ENCODE measurements at places on chromosomes 5 and 9.

- DNase-seq: no peak
Observed at GRCh38 chr9:4743131-4743875, 2.3 kb upstream of the AK3 start.

DNA sequence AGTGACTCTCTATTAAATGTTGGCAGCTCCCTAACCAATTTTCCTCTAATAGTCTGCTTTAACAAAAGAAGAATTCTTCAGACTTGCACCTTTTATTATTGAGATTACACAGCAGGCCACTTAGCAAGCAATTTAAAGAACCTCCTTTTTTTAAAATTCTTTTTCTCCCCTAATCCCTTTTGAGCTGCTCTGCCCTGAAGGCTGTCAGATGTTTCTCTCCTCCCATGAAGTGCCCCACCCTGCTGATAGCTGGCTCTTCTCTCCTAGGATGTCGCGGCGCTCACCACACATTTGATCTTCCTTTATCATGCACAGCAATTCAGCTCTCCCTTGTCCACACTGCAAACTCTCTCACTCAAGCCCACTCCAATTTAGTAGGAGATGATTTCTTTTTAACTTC, 1471.1 kb upstream of the ACO1 start:
- no peak for DNase-seq

DNA sequence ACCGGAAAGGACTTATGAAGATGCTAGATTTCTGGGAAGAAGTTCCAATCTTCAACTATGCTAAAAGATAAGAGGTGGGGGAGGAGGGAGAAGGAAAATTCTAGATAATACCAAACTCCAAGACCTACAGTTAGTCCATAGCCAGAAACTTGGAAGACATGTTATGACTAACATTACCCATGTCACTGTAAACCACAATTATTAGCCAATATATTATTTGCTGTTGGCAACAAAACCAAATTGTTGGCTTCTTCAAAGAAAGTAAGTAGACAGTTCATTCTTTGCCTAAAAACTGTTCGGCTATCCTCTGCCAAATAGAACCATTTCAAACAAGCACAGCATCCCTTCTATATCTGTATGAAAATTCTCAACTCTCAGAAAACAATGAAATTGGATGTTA, 25.1 kb downstream of the PRLR start:
- DNase-seq: no peak

DNA sequence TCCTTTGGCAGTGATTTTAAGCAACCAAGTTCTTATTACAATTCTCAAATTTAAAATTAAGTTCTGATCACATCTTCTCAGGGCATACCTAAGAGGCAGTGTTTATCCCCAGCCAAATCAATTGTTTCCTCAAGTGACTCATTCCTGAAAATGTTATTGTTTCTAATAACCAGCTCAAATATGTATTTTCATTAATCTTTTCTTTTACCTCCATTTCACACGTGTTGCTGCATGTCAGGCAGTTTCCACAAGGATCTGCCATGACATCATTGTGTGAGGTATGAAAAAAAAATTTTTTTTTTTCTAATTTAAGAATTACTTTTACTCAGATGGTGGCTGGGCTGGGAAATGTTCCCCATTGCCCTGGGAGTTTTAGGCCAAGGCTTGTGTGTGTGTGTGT, 113.0 kb upstream of the NTRK2 start:
- DNase-seq: no peak

GRCh38 chr5:136560126-136560525, 194.8 kb upstream of the TRPC7 start:
- DNase-seq: no peak

- DNase-seq: no peak
Observed at GRCh38 chr5:52807723-52808122, 20.0 kb downstream of the ITGA1 start.

- no peak for DNase-seq
Observed at GRCh38 chr9:127633216-127633862, 21.3 kb downstream of the STXBP1 start.

DNA sequence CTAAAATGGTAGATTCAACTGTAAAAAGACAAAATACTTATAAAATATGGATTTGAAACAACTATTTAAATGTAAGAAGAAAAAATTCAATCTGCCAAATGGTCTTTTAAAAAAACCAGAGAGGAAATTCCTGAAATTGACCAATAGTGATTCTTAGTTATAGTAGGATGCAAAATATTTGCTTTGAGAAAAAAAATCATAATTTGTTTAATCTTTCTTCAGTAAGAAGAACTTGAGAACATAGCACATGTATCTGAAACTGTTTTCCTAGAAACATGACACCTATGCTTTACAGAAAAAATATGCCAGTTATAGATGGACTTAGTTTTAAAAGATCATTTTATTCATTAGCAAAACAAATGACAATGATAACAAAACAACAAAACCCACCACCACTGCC, 186.9 kb upstream of the CD180 start:
- DNase-seq: no peak

DNA sequence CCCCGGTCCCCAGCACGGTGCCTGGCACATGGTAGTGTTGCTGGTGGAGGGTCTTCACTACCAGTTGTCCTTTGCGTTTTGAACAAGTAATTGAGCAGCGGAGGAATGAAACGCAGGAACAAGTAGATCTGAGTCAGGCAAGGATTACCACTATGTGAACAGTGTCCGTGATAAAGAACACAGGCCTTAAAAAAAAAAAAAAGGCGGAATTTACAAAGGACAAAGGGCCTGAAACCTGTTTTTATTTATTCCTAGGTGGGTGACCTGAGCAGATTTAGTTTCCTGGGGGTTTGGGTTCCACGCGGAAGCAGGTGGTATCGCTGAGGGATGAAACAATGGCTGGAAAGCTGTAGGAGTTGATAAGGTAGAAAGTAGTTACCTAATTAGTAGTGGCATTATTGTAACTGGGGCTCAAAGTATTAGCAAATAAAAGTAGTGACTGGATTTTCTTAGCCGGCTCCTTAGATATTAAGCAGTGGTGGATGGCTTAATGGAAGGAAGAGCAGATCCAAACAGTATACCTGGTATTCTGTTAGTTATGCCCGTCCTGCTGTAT, 1.1 kb downstream of the RUSC2 start:
- DNase-seq: no peak
